ENCODE measurements at places on chromosomes 1 and 21.

GRCh38 chr1:40640314-40641076 lies 25.0 kb downstream of the RIMS3 start:
- DNase-seq, result no peak

DNA sequence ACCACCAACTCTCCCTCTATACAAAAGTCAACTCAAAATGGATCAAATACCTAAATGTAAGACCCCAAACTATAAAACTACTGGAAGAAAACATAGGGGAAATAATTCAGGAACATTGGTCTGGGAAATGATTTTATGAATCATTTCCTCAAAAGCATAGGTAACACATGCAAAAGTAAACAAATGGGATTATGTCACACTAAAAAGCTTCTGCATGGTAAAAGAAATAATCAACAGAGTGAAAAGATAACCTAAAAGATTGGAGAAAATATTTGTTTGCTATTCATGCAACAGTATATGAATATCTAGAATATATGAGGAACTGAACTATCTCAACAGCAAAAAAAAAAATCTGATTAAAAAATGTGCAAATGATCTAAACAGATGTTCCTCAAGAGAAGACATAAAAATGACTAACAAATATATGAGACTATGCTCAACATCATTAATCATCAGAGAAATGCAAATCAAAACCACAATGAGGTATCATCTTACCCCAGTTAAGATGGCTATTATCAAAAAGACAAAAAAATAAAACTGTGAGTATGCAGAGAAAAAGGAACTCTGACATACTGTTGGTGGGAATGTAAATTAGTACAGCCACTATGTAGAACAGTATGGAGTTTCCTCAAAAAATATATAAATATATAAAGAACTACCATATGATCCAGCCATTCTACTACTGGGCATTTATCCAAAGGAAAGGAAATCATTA lies 47.8 kb downstream of the VCAM1 start:
- no peak for DNase-seq

DNA sequence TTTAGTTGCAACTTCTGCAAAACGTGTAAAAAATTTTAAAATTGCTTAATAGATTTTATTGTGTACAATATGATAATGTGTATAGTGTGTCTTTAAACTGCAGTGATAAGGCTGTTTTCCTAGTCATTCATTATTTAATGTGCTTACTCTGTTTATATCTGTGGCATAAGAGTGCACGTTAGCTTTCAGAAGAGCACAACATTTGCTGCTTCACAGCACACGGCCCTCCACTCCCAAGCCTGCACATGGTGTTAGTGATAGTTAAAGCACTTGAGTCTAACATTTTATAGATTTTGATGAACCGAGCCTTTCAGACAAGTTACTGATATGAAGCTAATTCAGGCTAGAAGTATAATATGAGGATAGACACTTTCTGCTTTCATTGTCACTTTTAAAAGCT lies 120.6 kb downstream of the ADGRL2 start:
- no peak for DNase-seq

DNA sequence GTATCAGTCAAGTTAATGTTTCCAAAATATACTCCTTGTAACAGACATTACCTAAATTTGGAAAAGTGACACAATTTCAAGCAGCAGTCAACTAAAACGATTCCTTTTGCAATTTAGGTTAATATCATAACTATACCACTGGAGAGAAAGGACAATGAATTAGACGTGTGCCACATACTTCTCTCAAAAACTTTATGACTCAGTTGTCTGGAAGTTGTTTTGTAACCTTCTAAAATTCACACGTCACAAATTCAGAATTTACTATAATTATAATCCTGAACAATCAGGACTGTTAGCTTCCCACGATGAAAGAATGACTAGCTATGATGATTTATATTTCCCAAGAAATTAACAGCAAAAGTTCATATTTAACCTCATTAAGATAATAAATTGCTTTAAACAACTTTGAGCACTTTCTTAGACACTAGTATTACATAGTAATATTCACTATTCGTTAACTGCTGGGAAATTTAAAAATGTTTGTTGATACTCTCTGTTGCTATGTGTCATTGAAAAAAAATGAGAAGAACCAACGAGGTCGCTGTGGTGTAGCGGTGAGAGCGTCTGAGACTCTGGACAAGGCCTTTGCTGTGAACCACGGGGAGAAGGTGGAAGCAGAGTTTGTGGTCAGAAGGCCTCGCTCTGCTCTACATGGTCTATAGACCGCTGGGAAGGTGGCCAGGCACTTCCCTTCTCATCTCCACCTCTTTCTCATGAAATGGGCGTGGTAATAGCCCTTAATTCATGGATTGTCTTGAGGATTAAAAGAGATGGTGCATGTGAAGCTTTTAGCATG lies 27.9 kb upstream of the BATF3 start:
- DNase-seq, result no peak

- DNase-seq, result no peak
These were observed 929 bp upstream of the FOXJ3 start for GRCh38 chr1:42335809-42336518.

DNA sequence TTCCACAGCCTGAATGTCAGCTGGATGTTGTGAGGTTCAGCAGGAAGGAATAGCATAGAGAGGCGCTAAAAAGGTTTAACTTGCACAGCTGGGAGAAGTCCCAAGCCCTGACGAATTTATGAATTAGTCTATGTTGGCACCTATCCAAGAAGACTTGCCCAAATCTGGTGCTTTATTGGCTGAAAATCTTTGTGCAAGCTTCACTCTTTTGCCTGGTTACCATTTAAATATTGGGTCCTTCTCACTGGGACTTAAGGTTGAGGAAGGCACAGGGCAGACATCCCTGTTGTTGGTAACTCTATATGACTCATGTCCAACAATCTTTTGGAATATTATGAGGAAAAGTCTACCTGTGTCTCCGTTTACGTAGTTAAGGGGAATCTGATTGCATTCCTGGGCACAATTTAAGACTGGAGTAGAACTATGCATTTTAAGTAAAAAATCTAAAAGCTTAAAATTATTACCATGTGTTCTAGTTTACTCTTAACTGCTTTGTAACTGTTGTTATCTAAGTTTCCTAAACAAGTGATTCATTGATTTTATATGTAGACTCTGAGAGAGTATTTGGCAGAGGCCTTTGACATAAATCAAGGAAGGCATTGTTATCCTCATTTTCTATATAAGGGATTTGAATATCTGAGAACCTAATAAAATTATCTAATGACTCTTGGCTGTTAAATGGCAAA lies 181.7 kb upstream of the DPYD start:
- no peak for DNase-seq

GRCh38 chr1:87915771-87916170 lies 587.1 kb downstream of the LMO4 start:
- no peak for DNase-seq

DNA sequence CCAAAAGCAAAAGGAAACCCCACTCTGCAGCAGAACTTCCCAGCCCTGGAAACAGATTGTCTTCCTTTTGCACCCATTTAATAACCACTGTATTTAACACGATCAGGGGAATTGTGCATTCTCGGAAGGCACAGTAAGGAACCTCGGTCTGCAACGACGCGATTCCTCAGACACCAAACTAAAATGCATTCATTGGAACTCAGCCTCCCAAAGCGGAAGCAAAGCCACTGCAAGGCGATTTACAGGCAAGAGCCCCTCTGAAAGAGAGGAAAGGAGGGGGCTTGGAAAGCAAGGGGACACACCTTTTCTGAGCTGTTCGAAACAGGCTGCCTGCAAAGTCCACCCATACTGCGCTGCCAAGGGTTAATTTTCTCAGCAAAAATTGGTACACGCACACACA lies 297.7 kb downstream of the OMA1 start:
- no peak for DNase-seq

DNA sequence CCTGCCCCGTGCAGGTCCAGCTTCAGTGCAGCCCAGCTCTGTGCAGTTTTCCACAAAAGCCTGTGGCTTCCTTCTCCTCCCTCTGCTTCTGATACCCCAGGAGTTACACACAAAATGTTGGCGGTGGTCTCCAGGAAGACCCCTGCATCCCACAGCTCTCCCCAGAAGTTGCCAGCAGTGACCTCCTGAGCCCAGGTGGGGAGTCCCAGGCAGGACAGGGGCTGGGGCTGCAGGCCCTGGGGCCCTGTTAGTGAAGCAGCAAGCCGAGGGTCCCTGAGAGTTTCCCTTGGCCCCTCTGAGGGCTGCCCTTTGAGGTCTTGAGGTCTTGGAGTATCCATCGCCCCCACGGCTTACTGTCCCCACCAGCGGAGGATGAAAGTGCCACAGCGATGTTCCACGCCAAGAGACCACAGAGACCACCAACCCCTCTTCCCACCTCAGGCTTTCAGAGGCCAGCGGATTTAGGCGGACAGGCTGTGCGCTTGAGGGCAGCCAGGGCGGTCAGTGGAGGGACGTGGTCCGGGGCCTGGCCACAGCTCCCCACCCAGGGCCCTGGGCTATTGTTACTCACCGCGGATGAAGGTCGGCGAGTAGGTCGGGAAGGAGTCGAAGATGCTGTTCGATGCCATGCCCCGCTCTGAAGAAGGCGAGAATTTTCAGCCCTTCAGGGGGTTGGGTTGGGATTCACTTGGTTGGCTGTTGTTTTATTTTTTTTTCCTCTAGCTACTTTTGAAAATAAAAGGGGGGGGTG lies 34.0 kb upstream of the RUNX3 start:
- DNase-seq, result no peak

- DNase-seq, result no peak
These were observed 81.0 kb downstream of the HMGB4 start for GRCh38 chr1:33944846-33945245.

DNA sequence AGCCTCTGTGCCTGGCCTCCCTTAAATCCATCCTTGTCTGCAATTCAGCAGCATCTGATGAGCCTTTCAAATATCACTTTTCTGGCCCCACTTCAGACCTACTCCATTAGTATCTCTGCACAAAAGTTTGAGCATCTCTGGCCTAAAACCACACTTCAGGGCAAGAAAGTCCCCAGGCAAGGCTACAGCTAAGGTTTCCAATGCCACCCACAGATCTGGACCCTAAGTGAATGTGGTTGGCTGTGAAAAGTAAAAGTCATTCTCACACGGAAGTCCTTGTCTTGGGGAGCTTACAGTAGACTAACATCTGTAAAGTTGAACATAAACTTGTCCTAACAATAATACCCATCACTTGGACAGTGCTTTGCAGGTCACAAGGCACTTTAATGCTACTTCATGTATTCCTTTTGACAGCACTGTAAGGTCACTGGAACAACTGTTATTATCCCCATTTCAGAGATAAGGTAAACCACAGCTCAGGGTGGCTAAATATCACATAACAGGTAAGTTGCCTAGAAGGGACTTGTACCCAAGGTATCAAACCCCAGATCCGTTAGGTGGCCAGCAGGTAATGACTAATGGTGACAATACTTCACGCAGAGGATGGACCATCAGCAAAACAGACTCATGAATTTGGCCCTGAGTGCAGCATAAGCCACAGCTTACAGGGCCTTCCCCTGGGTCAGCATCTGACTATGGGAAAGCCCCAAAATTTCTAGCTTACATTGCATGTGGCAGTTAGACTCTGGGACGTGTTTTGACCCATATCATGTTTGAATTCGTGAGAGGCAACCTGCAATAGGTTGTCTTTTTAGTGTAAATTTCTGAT lies 356.0 kb downstream of the HHAT start:
- DNase-seq, result no peak

GRCh38 chr1:81803431-81804110 lies 2.8 kb downstream of the ADGRL2 start:
- DNase-seq, result no peak

DNA sequence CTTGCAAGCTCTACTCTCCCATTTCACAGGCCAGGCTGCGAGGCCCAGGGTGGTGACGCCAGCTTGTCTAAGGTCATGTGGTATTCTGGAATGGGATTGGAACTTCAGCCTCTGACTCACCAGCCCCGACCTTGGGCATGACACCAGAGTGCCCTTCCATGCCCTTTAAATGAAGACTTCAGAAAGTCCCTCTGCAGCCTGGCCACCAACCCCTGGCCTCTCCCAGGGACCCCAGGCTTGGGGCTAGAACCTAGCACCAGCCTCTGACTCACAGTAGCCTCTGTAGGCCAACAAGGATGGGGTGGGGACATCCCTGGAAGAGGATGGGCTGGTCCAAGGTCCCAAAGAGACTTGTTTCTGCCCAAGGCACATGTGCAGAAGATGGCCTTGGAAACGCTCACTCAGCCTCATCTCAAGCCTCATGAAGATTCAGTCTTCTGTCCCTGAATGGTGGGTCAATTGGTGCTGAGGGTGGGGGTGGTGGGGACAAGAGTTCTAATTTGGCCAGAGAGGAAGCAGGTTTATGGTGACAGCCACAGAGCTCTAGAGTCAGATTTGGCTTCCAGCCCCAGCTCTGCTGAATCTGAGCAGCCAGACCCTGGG lies 36.1 kb upstream of the RUNX3 start:
- DNase-seq, result no peak
